ENCODE measurements at places on chromosomes 11 and 22.
A peak's percentile ranks its signal among the peaks of the same experiment; 100 is the strongest.

- no peak for DNase-seq
Measured at GRCh38 chr11:83449338-83449913, 163.3 kb upstream of the CCDC90B start.

DNA sequence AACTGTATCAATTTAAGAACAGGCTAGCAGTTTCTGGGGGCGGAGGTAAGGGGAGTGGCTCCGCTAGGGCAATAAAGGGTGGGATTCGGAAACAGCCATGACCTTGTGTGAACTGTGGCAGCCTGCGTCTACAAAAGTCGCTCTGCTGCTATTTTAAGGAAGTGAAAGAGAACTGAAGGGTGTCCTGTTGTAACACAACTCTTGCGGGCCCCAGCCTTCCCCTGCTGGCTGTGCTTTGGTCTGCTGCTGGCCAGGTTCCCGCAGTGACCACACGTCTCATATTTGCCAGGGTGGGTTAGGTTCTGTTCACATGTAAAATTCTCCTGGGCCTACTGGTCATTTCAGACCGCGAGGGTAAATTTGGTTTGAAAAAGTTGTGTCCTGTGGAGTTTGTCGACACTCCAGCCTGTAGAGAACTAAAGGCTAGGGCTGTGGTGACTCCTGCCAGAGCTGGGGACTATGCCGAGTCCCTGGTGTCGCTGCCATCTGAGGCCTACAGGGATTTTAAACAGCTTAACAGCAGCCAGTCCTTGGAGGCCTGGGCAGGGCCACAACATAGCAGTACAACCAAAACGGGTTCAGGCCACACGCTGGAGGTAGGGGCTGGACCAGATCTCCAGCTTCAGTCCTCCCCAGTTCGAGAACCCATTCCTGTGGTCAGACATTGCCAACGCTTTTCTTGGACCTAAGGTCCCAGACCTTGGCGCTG is 1.1 kb upstream of the PPFIBP2 start:
- no peak for DNase-seq

DNA sequence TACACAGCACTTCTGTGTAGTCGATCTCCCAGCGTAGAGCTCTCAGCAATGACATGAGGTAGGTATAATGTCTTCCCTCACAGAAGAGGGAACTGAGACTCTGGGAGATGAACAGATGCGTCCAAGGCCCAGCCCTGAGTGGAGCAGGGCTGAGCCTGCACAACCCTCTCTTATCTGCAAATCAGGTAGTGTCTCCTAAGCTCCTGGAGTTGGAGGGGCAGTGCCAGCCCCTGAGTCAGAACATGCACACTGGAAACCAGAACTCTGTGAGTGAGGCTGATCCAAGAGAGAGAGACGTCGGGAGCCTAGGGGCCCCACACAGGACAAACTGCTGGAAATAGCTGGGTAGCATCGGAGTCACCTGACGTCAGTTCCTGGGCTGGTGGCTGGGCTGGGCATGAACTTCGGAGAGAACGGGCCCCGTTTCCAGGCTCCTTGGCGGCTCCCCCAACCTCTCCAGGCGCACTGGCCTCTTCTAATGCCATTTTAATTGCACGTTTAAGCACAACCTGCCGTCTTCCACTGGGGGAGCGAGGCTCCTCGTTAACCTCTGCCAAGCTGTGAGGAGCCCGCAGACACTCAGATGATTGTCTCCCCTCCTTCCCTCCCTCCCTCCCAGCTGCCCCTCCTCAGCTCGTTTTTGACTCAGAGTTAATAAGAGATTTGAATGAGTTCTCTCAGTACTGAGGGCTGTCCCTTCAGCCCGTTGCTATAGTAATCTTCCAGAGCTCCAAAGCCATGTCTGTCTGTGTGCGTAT is 191.2 kb upstream of the TBCEL start:
- no peak for DNase-seq

DNA sequence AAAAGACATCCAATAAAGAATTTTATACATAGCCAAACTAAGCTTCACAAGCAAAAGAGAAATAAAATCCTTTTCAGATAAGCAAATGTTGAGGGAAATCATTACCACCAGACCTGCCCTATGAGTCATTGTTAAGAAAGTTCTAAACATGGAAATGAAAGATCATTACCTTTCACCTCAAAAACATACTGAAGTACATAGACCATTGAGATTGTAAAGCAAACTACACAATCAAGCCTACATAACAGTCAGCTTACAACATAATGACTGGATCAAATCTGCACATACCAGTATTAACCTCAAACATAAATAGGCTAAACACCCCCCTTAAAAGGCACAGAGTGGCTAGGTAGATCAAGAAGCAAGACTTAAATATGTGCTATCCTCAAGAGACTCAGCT is 501.0 kb upstream of the LUZP2 start:
- no peak for DNase-seq

DNA sequence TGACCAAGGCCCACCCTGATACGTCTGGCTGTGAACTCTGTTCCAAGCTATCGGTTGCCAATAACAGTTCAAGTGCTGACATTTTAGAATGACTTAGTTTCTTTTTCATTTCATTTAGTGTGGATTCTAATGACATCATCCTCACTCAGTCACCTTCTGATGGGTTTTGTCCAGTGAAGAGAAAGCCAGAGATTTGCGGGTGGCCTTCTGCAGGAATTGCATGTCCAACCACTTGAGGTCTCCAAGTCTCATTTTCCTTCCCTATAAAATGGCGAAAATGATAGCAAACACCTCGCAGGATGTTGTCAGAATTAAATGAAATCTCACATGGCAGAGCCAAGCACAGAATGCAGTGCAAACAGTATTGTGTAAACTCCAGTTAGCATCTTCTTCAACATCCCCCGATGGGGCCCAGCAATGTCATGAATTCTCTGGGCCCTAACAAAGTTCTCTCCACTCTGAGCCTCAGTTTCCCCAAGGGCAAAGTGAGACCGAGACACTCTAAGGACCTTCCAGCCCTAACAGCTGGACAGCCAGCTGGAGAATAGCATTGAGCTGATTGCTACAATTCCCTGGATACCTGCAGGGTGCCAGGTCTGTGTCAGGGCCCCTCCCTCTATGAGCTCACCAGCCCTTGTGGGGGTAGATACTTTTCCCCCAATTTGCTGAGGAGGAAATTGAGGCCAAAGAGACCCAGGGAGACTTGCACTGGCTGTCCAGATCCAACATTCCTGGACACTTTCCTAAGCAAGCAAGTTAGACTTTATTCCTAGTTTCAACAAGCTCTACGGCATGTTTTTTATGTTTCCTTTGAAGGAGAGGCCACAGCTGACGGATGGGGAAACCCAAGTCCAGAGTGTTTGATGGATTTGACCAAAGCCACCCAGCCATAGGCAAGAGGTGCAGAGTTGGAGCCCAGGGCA is 286.7 kb downstream of the MN1 start:
- DNase-seq = no peak

DNA sequence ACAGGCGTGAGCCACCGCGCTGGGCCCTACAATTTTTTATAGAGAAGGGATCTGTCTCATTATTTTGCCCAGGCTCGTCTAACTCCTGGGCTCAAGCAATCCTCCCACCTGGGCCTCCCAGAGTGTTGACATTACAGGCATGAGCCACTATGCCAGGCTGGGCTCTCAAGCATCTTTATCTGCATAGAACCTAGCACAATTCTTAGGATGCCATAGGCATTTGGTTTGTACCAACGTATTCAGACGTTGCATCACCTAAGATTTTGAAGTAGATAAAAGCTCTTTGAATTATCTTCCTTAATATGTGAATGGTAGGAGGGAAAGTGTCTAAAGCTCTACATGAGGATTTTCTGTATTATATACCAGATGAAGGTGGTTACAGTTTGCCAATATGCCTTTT is 30.5 kb downstream of the RTN3 start:
- DNase-seq = no peak

DNA sequence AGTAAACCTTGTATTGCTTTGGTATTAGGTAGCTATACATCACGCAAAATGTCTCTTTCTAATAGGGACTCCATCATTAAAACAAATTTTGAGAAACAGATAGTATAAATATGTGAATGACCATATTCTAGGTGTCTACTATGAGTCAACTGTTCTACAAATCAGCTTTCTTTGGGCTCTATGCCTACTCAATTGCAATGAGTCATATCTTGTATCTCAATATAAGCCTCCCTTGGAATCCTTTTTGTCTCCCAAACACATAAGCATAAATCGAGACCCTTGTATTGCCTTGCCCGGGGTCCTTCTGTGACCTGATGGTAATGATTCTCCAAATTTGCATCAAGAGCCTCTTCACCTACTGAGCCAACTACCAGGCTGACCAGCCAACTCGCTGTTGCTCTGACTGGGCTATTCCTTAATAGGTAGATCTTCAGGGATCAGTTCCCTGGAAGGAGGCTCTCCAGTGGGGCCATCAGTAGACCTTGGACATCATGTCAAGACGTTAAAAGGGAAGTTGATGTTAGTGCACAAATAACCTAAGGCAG is 22.2 kb downstream of the BLID start:
- DNase-seq = no peak

- no peak for DNase-seq
Measured at GRCh38 chr22:35618427-35619223, 1.5 kb upstream of the MB start.

DNA sequence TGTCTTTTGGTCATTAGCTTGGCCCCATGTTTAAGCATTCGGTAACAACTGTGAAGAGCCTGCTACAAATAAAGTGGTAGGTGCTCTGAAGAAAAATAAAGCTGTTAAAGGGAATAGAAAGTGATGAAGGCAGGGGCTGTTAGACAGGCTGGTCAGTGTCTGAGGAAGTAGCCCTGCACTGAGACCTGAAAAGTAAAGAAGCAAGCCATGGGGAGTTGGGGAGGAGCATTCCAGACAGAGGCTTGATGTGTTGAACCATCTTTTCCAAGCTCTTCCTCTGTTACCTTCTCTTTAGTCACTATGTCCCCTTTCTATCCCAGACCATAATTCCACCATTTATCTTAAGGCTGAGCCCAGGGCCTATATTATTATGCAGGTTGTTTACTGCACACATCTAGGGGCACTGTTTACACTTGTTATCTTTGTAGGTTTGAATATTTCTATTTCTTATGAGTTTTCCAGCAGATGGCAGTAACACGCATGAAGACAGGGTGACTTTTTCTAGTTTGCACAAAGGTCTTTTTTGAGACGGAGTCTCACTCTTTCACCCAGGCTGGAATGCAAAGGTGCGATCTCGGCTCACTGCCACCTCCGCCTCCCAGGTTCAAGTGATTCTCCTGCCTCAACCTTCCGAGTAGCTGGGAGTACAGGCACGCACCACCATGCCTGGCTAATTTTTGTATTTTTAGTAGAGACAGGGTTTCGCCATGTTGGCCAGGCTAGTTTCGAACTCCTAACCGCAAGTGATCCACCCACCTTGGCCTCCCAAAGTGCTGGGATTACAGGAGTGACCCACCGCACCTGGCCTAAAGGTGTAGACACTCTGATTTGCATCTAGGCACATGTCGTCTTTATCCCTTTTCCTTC is 23.0 kb downstream of the ZFTA start:
- DNase-seq = no peak

- peak; percentile 45 for DNase-seq
Measured at GRCh38 chr22:23180301-23180892, at the start of gene BCR. TSS of gene BCR (plus strand) at chr22:23180509. CDS start at chr22:23180961, 452 bp downstream.

DNA sequence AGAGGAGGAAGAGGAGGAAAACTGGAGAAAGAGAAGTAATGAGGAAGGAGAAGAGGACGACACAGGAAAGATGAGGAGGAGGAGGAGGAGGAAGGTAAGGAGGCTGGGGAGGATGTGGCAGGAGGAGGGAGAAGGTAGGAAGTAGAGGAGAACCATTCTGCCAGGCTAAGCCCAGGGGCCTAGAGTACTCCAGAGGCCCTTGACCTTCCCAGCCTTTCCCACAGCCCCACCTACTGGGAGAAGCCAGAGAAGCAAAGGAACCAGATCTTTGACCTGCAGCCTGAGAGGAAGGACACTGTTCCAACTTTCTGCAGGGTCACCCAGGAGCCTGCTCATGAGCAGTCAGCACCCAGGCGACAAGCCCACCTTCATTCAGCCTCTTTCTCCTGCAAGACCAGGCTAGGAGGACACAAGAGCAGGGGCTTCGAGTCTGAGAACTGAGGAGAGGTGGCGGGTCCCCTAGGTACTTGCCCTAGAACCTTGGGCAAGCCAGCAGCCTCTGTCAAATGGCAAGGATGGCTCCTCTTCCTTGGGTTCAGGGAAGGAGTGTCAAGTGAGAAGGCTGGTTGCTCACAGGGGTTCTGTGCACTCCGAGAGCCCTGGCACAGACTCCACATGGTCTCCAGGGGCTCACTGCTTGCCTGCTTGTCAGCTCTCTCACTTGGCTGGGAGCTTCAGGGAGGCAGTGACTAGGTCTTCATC is 27.9 kb upstream of the OAF start:
- no peak for DNase-seq

GRCh38 chr11:134818516-134818915 is 406.5 kb upstream of the B3GAT1 start:
- DNase-seq = no peak

DNA sequence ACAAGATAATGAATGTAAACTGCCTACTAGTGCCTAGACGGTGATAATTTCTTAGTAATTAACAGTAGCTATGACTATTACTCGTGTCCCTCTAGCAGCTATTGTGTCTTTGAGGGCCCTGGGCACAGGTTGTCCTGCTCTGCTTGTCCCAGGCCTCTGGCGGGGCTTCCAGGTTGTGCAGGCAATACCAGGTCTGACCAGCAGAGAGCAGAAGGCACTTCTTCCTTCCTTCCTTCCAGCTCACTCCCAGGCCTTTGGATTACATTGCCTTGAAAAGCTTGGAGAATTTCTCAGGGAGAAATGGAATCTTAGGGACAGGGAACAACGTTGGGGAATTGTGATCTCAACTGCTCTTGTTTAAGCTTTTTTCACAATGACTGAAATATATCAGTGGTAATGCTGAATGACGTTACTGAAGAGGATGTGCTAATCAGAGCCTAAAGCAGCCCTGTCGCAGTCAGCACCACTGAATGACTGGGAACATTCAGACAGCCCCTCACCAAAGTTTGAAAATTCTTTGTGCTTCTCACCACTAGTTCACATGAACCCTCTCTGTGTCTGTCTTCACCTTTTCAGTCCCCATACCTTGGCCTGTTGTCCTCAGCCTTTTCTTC is 8.4 kb upstream of the CCKBR start:
- peak; percentile 59 for DNase-seq

DNA sequence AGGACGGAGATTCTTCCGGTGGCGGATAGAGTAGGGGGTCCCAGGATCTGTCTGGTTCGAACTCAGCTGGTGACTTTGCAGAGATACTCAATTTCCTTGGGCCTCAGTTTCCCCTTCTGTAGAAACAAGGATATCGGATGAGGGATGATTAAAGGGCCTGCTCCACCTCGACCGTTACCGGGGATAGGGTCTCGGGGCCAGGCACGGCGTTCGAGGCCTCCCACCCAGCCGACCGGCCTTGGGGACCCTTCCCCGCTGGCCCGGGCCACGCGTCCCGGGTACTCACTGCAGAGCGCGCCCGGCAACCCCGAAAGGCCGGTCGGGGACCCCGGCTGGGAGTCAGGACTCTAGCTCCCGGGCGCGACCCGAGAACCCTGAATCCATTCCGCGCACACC is 321 bp downstream of the RHBDD3 start:
- no peak for DNase-seq

- no peak for DNase-seq
Measured at GRCh38 chr11:2275334-2276279, 5.2 kb upstream of the ASCL2 start.

- DNase-seq = no peak
Measured at GRCh38 chr11:23540101-23540561, 679.9 kb upstream of the CCDC179 start.
